ENCODE measurements at places on chromosomes 4 and X. TPM values are rescaled to one million over a fixed set of nuclear protein-coding genes. Genes with fewer than 3 reads are reported as not detected.

The CDKL2 gene
- 0.84 TPM for total RNA-seq

The LARP1B gene
- 13.4 TPM for total RNA-seq

The TMEM192 gene
- 5.4 TPM for total RNA-seq

The SOD3 gene
- 4.5 TPM for total RNA-seq

The XAGE1A gene
- not detected for total RNA-seq

The TENM3 gene
- total RNA-seq, result 26.4 TPM

The CRMP1 gene
- 2.1 TPM for total RNA-seq

The CLTRN gene
- total RNA-seq, result not detected

The CLNK gene
- total RNA-seq, result not detected

The EXOSC9 gene
- total RNA-seq, result 41.0 TPM

The ZNF157 gene
- total RNA-seq, result not detected

The FANCB gene
- 3.9 TPM for total RNA-seq

The XAGE2 gene
- total RNA-seq, result not detected

The SYN1 gene
- total RNA-seq, result 0.30 TPM

The BBS12 gene
- total RNA-seq, result 4.4 TPM

The FGFBP1 gene
- not detected for total RNA-seq
